Substantia nigra (tissue), 51 donors: ENCODE measurements at places on chromosomes 12 and 14.

- no peak for DNase-seq
These were observed 4.4 kb downstream of the TMEM179 start for GRCh38 chr14:104600141-104600643.

DNA sequence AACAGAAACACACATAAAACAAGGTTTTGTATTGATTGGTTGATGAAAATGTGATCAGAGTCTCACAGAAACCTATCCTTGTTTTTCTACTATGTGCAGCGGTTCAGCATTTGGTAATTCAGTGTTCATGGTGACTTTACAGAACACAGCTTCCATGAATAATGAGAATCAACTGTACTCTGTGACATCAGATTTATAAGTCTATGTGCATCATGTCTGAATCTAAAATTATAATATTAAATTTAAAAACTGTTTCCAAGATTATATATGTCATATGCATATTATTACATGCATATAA lies 104.3 kb downstream of the SLC16A7 start:
- no peak for DNase-seq

- no peak for DNase-seq
These were observed 45.4 kb upstream of the NEDD1 start for GRCh38 chr12:96861656-96862055.

- DNase-seq, result no peak
These were observed 83.3 kb downstream of the NCOR2 start for GRCh38 chr12:124484067-124484466.

DNA sequence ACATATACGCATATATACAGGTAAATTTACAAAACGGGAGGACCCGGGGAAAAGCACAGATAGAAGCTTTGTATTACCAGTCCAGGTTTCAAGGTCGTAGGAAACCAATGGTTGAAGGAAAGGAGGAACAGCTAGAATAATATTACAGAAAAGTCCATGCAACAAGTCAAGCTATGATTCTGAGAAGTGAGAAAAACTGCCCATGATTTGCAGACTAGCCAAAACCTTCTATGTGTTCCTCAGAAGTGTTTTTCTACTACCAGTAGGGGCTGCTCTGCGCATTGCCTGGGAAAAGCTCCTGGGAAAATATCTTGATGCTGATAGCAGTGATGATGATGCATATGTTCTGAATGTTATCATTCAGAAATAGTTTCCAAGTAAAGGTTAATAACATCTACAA lies 2.2 kb downstream of the PDZRN4 start:
- DNase-seq, result no peak

- no peak for DNase-seq
These were observed 14.4 kb downstream of the KERA start for GRCh38 chr12:91043408-91043807.

- DNase-seq, result peak; percentile 56
These were observed at the start of gene ANO4 for GRCh38 chr12:100794441-100795173. Gene ANO4 (plus strand): TSS chr12:100794776. CDS start chr12:100901786, 107,010 bp downstream.

GRCh38 chr14:25001601-25002000 lies 48.3 kb downstream of the STXBP6 start:
- no peak for DNase-seq

DNA sequence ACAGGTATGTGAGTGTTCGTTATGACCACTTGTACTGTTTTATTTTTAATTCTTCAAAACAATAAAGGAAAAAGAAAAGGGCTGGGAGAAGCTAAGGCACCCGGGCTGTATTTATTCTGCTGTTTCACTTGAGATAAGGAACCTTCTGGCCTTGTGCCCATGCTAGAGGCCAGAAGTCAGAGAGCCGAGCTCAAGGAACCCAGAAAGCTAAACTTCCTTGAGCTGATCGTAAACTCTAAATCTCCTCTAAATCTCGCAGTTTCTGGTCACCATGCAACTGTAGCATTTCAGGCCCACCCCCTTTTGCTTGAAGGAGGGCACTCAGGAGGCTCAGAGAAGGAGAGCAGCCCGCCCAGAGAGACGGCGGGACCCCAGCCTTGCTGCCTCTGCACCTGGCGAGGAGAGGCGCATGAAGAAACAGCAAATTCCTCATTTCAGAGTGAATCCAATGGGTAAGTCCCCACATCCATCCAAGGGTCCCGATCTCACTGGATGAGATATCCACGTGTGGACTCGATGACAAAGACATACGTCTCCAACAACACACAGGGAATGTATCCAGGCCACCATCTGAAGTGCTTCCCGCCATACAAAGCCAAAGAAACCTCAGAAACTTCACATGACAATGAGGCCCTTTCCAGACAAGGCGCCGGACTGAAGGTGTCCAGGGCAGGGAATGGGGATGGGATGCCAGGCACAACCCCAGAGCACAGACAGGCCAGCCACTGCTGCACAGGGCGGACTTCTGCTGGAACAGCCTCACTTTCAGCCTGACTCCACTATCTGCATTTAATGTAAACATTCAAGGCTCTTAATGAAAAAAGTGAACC lies 14.6 kb downstream of the CCDC88C start:
- DNase-seq, result no peak

DNA sequence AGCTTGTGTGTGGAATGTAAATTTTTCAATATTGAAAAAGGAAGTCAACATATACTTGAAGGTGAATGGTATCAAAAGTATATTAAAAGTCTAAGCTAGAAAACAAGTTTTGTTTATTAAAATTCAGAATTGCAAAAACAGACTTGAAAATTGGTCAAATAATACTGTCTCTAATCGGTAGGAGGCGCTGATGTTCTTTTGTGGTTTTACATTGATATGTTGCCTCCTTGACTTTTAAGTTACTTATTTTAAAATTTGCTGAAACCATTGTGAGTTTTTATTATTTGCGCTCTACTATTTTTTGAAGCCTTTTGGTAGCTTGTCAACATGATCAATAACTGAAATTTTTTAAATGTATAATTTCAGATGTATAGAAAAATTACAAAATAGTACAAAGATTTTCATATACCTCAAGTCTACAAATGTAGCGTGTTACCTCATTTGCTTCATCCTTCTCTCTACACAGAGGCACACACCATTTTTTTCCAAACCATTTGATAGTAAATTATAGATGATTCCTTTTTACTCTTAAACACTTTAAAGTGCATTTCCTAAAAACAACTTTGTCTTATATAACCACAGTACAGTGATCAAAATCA lies 6.9 kb downstream of the RTRAF start:
- no peak for DNase-seq

- DNase-seq, result no peak
These were observed 8.8 kb downstream of the MYG1 start for GRCh38 chr12:53308276-53308675.

DNA sequence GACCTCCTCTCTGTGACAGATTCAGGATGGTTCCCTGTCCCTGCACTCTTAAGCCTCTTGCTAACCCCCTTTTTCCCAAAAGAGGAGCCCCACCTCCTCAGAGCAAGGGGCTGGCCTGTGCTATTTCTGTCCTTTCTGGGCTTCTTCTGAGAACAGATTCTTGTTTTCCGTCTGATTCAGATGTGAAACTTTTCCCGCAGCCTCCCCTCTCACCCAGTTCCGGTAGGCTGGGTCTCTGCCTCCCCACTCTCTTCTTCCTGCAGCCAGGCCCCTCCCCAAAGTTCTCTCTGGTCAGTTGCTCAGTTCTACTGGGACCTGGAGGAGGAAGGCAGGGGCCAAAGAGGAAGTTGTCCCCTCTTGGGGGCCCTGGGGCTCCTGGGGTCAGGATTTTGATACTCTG lies 11.8 kb downstream of the PDE1B start:
- peak; percentile 42 for DNase-seq

GRCh38 chr14:75220156-75220555 lies 43.7 kb upstream of the TMED10 start:
- no peak for DNase-seq

- peak; percentile 65 for DNase-seq
These were observed 3.5 kb downstream of the PTPN21 start for GRCh38 chr14:88551094-88551870.

- no peak for DNase-seq
These were observed 41.8 kb upstream of the DCD start for GRCh38 chr12:54689984-54690383.

DNA sequence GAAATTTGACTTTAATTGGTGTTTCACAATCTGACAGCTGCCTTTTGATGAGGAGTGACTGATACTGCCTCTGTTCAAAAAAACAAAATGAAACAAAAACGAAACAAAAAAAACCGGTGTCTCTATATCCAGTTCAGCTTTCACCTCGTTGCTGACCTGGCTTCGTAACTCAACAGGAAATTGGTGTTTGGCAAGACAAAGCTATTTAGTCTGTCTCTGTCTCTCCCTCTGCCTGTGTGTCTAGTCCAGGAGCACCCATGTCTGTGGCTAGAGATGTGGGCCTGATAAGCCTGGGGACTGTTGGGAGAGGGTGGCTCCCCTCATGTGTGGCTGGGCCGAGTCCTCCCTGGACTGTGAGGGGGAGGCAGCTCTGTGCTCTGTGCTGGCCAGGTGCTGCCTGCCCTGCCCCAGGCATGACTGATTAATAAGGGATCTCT lies 11.3 kb downstream of the CACNA1C start:
- no peak for DNase-seq

GRCh38 chr12:27852742-27853141 lies 72.7 kb upstream of the MANSC4 start:
- no peak for DNase-seq

- no peak for DNase-seq
These were observed 1.2 kb downstream of the PTPRQ start for GRCh38 chr12:80445083-80445793.

DNA sequence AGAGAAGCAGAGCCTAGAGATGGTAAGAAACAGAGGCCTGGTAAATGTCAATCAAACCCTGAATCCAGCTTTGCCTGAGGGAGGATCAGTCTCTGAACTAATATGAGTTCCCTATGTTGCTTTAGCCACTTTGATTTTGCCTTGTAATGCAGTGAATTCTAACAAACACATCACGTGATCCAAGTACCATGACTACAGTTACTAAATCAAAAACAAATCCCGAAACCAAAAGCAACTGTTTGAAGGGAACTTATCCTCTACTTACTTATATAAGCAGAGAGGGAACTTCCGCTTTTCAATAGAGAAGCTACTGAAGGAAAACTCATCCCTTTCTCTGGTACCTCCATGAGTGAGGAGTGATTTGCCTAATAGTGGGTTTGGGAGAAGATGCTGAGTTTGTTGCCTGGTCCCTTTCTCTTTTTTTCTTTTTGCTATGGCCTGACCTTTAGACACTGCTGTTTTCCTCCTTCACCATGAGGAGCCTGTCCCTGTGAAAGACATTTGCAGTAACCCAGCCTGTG lies 7.7 kb upstream of the PPTC7 start:
- DNase-seq, result no peak

DNA sequence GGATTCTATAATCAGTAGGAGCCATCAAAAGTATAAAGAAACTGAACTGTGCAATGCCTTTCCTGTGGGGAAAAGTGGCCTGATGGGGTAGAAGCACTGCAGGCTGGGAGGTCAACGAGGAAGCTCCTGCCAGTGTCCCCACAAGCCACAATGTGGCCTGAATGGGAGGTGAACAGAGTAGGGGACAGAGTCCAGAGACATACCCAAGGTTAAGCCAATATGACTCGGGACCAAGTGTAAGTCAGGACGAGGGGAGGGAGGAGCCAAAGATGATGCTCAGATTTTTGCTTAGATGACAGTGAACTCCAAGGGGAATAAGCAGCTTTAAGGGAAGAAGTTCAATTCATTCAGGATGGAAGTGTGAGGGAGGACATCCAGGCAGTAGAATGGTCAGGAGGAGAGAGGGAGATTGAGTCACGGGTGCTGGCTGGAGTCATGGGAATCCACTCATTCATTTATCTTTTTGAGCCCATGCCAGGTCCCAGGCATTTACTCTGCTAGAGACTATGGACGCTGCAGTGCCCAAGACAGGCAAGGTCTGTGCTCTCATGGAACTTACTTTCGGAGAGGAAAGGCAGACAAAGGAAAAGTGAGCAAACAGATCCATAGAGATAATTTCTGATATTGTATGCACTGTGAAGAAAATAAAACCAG lies 29.1 kb downstream of the DPF3 start:
- DNase-seq, result no peak

GRCh38 chr12:91868054-91868453 lies 277.6 kb downstream of the BTG1 start:
- no peak for DNase-seq

DNA sequence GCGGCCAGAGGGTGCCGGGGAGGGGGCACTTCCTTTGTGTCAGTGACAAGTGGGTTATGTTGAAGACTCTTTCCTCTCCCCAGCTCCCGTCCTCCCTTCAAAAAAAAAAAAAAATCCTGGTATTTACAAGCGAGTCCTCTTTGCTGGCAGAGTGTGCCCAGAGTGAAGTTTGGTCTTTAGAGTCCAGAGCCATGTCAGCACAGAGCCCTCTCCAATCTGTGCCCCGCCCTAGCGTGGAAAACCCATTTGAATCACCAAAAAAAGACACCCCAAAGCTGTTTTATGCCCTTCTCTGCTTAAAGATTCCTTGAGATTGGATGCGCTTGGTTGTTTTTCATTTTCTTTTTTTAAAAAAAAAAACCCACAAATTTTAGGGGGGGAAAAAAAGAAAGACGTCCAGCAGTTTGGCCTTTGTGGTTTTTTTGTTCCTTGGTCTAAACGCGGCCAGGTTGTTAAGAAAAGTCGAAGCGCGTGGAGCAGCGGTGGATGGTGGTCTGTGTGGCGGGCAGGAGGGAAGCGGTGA lies 3.3 kb downstream of the NKX2-1 start:
- DNase-seq, result no peak

DNA sequence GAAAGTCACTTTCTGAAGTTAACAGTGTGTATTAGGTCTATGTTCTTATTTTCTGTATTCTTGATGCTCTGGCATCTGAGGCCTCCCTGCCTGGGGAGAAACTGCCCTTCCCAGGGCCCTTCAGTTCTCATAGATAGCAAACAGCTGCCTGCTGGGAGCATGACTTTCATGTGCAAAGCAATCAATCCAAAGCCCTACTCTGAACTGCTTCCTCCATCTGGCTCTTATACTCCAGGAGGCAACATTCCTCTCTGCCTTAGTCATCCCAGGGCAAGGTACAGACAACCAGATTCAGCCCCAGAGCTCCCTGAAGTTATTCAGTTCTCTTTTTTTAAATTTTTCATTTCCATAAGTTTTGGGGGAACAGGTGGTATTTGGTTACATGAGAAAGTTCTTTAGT lies 41.7 kb upstream of the RIN3 start:
- no peak for DNase-seq

DNA sequence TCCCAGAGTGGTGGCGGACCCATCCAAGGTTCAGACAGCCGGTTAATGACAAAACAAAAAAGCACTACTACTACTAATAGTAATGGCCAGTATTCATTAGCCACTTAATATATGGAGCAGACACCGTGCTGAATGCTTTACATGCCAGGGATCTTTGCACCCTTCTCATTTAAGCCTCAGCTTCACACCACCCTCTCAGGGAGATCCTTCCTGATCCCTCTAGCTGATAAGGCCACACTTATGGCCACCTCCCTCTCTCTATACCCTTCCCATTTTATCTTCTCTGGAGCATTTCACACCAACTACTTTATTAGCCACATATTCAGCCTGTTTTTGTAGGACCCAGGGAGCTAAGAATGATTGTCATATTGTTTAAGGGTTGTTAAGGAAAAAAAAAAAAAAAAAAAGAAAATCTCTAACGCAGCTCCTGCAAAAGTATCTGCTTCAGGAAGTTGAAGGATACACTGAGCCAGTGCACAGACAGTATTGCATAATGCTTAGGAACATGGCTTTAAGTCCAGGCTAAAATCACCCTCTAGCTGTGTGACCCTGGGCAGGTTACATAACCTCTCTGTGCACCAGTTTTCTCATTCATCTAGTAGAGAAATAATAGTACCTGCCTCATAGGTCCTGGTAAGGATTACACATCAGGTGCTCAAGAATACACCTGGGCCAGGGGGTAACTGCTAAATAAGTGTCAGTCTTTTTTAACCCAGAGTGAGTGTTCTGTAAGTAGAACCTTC lies 29.4 kb downstream of the NUAK1 start:
- DNase-seq, result no peak
